ENCODE measurements at places on chromosomes 4 and X.

GRCh38 chr4:16779028-16779675 lies 119.3 kb downstream of the LDB2 start:
- no peak for DNase-seq

- DNase-seq, result no peak
Observed at GRCh38 chrX:111519215-111519614, 7.8 kb downstream of the SERTM2 start.

GRCh38 chr4:159051245-159052071 lies 51.4 kb upstream of the RAPGEF2 start:
- DNase-seq, result no peak

- no peak for DNase-seq
Observed at GRCh38 chrX:48966796-48967579, 4.7 kb downstream of the KCND1 start.

DNA sequence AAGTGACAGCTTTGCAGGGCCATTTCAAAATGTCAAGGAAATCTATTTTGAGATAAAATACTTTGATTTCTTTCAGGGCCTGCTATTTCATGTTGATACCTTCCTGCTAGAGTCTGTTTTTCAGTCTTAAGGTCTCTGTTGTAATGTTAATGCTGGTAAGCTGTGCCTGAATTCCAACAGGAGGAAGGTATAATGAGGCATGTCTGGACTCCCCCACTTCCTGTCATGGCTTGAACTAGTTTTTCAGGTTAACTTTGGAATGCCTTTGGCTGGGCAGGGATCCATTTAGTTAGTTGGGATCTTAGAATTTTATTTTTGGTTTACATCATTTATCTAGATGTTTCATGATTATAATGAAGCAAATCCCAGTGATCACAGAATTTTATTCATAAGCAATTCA lies 279.0 kb downstream of the CFAP47 start:
- DNase-seq, result no peak

- no peak for DNase-seq
Observed at GRCh38 chr4:127261476-127261875, 371.3 kb upstream of the INTU start.

- DNase-seq, result no peak
Observed at GRCh38 chr4:31341601-31342359, 621.6 kb downstream of the PCDH7 start.

DNA sequence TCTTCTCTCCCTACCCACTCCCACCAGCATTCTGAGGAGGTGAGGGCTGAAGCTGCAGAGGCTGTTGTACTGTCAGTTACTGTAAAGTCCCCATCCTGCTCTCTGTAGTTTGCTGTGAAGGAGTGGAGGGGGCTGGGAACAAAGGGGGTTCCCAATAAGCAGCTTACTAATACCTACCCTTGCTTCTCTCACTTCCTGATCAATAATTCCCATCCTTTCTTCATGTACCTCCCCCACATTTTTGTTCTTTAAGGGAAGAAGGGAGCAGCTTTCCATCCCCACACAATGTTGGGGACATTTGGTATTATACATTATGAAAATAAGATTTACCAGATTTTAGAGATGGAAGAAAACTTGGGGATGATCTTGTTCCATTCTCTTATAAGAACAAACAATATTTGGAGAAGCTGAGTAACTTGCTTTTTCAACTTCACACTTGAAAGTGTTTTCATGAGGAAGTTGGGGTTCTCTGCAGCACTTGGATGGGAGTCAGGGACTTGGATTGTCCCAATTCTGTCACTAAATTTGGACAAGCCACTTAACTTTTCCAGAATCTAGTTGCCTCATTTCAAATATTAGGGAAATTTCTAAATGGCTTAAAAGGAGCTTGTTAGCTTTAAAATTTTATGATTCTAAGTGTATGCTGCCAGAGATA lies 5.4 kb downstream of the TBC1D1 start:
- no peak for DNase-seq

DNA sequence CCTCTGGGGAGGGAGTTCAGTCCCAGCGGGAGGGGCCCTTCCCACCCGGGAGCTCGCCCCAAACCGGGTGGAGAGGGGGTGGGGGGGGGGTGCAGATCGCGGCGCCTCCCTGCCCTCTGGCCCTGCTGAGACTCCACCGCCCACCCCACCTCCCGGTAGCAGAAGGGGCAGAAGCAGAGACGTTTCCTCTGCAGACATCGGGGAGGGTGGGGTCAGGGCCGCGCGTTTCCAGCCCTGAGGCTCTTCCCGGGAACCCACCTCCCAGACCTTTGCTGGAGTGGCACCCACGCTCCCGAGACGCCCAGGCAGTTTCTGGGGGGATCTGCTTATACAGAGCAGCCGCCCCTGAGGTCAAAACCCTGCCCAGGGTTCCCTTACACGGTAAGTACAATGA lies 30.2 kb downstream of the CPLX1 start:
- no peak for DNase-seq

DNA sequence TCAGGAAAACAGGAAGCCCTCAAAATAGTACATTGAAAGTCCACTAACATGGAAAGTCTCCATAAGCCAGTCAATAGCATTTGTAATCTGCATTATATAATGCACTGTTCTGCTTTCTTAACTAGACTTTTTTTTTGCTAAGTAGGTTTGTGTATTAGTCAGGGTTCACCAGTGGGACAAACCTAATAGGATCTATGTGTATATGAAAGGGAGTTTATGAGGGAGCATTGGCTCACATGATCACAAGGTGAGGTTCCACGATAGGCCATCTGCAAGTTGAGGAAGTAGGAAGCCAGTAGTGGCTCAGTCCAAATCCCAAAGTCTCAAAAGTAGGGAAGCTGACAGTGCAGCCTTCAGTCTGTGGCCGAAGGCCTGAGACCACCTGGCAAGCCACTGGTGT lies 116.0 kb downstream of the MXRA5 start:
- no peak for DNase-seq

DNA sequence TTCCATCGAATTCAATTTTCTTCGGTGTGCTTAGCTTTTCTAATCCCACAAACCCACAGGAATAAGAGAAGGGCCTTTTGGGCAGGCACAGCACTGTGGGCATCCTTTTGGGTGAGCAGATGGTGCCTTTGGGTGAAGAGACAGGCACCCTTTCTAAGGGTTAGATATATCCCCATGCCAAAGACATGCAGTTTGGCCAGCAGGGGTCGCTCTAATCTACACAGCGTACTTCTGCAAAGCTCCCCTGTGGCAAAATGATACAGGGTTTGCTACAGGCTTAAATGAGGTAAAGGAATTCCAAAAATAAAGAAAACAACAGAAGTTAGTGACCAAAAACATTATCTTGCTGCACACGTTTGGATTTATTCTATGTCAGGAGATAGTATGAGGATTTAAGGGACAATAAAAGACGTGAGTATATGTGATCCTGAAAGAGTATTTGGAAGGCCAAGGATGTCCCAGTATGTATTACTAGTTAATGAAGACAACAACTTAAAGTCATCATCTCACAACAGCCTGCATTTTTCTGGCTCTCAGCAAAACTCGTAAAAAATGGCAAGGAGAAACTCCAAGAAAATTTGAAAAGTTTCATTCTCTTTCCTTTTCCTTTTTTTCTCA lies 49.5 kb downstream of the PHEX start:
- DNase-seq, result peak; percentile 45

DNA sequence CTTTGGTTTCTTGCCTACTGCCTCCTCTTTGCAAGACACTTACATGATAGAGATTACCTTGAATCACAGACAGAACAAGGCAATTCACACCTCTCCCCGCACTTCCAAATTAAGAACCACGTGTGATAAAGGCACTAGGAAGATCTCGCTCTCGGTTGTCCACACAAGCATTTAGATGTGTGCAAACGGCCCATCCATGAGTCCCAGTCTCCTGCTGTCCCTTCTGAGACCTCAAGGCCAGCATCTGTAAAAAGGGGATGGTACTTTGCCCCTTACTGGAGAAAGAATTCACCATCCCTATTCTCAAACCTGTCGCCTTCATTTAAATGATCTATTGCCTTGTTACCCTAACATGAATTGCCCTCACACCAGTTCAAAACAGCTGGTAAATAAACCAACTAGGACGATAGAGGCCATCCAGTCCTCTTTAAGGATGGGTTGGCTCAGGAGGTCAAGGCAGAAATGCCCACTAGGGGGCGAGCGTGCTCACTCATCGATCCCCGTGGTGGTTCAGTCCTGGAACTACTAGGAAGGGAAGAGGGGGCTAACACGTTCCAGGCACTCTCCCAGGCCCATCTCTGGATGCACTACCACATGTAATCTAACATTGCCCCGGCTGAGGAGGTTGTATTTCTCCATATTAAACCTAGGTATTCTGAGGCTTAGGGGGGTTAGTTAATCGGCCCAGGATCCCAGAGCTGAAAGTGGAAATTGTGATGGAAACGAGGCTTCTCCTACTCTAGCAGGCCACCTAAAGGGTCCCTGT lies 95.8 kb downstream of the DHX15 start:
- peak; percentile 71 for DNase-seq

- DNase-seq, result no peak
Observed at GRCh38 chrX:147884958-147885357, 26.8 kb upstream of the FMR1 start.

DNA sequence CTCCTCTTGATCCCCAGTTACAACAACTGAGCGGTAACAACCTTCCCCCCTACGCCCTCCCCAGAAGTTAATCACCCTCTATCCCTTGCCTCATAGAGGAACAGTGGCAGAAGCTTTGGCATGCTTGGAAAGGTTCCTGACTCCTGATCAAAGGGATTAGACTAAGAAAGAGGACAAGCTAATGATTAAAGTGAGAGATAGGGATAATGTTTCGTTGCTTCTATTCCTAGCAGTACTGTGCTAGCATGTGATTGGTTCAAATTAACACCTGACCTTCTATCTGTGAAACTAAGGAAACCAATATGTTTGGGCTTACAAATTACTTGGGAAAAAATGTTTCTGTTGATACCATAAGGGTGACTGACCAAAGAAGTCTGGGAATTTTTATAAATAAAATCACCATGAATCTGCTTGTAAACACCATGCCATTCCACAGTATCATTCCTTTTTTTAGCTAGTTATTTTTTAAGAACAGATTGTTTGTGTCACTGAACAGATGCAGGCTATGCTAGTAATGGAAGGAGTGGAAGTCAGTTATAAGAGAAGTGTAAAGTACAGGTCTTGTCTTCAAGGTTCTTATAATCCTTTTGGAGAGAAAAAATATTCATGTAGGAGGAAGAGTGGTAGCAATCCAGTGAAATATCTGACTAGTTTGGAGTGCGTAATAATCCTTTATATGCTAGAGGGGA lies 11.3 kb upstream of the ATP1B4 start:
- DNase-seq, result no peak

DNA sequence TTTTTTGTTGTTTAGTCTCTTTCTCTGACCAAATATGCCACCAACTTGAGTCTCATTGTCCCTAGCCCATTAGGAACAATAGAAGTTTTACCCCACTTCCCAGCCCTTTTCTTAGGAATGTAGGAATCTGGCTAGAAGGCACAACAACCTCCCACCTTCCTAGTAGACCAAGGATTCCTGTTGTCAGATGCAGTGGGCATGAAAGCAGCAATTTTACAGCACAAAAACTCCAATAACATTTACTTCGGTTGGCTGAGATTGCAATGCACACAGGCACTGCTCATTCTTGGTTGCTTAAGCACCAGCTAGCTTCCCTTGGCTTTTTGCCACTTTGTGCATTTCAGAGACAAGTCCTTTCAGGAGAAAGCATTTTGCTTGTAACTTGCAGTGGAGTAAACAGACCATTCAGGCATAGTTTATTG lies 312.8 kb downstream of the TENM3 start:
- no peak for DNase-seq

GRCh38 chrX:154097003-154097588 lies 421 bp downstream of the MECP2 start:
- DNase-seq, result peak; percentile 61

- no peak for DNase-seq
Observed at GRCh38 chr4:151415978-151416377, 7.0 kb downstream of the FHIP1A start.

Data from activated CD4-positive, alpha-beta memory T cell treated with anti-CD3 and anti-CD28 coated beads, Interleukin-2, amount 10 ng/mL, durations not matched to agents 7 days and 5 days (primary cell).